ENCODE measurements at places on chromosomes 7 and 10. TPM values are rescaled to one million over a fixed set of nuclear protein-coding genes. Genes with fewer than 3 reads are reported as not detected.

Gene ZNF398
- total RNA-seq: 10.4 TPM

Gene HOGA1
- total RNA-seq: 1.4 TPM

Gene SUN3
- not detected for total RNA-seq

Gene H2BK1
- total RNA-seq: not detected

Gene CALCR
- total RNA-seq: not detected

Gene ZNF727
- total RNA-seq: 0.10 TPM

Gene HYAL4
- not detected for total RNA-seq

Gene AGMO
- total RNA-seq: 5.5 TPM

Gene SH2D4B
- 0.07 TPM for total RNA-seq
